ENCODE measurements at places on chromosomes 6 and 20. TPM values are rescaled to one million over a fixed set of nuclear protein-coding genes. Genes with fewer than 3 reads are reported as not detected.

The ELOVL2 gene
- 2.8 TPM for total RNA-seq

The ANKRD66 gene
- total RNA-seq, result 11.3 TPM

The CASS4 gene
- 19.7 TPM for total RNA-seq

The IMPG1 gene
- not detected for total RNA-seq

The MLN gene
- not detected for total RNA-seq

The NINL gene
- 15.5 TPM for total RNA-seq

The PGC gene
- 586 TPM for total RNA-seq

The DAAM2 gene
- total RNA-seq, result 43.0 TPM

The ESR1 gene
- total RNA-seq, result 1.3 TPM

The DLL1 gene
- total RNA-seq, result 16.9 TPM

The ADTRP gene
- total RNA-seq, result 7.3 TPM

The FUT9 gene
- total RNA-seq, result 0.14 TPM
